DND-41 (cell line): ENCODE measurements at places on chromosomes 12 and 14.

DNA sequence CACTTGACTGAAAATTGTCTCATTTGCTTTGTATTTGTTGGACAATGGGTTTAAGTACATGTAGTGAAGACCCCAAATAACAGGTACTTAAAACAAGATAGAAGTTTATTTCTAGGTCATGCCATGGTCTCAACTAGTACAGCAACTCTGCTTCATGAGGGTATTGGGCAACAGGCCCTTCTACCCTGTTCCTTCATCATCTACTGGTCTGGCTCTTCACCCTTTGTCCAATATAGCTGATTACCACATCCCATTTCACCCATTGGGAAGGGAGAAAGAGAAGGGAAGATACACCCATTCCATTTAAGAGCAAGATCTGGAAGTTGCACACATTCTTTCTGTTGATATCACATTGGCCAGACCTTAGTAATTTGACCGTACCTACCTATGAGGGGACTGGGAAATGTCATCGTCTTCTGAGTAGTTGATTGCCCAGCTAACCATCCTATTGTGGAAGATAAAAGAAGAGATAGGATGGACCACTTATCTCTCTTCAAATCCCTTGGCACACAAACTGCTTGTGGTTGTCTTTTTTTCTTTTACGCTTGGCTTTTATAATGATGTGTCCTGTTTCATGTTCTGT, 104.6 kb downstream of the DIP2B start:
- no peaks in the 10 kb centered on the region for H3K27me3 ChIP-seq
- H3K4me1 ChIP-seq: no peaks in the 10 kb centered on the region
- DNase-seq: no peak
- H3K4me3 ChIP-seq: no peak overlapping the region
- H3K27ac ChIP-seq: no peak overlapping the region
- H3K36me3 ChIP-seq: no peaks in the 10 kb centered on the region

DNA sequence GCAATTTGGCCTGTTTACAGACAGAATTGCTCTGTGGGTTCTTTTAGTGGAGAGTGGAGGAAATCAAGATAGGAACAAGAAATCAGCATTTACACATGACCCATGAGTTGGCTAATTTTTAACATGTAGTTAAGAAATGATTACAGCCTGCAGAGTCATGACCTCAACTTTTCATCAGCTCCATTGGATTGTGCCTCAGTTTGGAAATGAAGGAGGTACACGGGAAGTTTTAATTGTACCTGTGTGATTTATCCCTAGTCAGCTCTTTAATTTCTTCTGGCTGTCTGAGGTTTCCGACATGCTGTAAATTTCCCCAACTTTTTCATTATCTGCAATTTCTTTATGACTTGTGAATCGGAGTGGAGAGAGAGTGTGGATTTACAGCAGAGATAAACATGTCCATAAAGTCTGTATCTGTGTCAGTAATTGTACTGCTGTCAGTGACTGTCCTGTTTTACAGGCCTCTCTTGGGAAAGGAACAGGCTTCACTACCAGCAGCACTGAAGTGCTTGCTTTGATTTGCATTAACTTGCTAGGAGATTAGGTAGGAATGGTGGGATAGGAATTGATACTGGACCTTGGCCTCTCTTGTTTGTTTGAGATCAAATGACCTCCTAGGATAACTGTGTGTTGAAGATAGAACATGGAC, 49.2 kb downstream of the LIN52 start:
- H3K4me3 ChIP-seq: no peak overlapping the region
- no peak overlapping the region for H3K27ac ChIP-seq
- DNase-seq: no peak
- no peaks in the 10 kb centered on the region for H3K4me1 ChIP-seq
- H3K36me3 ChIP-seq: no peaks in the 10 kb centered on the region
- H3K27me3 ChIP-seq: no peaks in the 10 kb centered on the region

DNA sequence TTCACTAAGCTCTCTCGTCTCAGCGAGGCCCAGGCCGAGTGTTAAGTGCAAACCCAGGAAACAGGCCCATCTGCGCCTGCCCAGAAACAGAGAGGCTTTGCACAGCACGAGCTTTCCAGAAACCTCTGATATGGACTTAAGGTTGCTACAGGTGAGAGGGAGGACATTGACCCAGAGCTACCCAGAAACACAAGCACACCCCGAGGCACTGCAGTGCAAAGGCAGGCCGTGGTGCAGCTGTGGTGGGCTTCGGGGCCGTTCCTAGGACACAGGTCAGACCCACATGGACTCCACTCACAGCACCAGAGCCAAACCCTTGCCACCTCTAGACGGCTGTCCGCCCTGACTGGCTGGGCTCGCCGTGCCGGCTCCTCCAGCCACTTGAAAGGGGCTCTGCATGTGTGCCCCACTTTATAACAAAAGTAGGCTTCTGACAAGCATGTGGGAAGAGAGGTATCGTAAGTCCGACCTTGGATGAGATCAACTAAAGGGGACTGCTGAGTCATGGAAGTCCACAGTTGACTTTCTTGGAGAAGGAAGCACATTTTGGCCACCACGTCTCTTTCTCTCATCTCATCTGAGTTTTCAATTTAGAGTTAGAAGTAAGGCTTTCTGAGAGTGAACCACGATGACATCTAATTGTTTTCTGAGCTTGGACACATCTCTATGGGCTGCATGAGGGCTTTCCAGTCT, 38.2 kb downstream of the CACNA2D4 start:
- no peak for DNase-seq
- no peaks in the 10 kb centered on the region for H3K27me3 ChIP-seq
- no peak overlapping the region for H3K27ac ChIP-seq

DNA sequence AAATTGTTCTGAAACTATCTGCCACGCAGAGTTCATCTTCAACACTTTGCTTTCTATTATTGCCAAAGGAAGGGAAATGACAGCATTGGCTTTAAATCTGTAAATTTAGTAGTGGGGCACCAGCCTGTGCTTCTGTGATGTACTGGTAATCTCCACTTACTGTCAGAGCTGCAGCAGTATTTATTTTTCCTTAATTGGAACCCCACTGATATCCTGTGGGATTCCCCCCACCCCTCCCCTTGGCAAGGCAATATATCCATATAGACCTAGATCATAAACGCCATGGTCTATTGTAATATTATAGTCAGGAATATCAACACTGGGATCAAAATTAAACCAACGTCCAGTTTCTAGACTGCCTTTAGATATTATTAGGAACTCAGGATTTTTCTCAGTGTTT, 96.7 kb downstream of the RMST start:
- H3K4me1 ChIP-seq: no peaks in the 10 kb centered on the region
- DNase-seq: no peak
- no peak overlapping the region for H3K27ac ChIP-seq
